SJSA1 (cell line): ENCODE measurements at places on chromosomes 16 and 17. TPM values are rescaled to one million over a fixed set of nuclear protein-coding genes. Genes with fewer than 3 reads are reported as not detected.

Gene GUCY2D
- not detected in 2 replicates for total RNA-seq

Gene MYL11
- not detected in 2 replicates for total RNA-seq

Gene MON1B
- 5.2 and 16.8 TPM in 2 replicates for total RNA-seq

- DNase-seq: no peak
These were observed 103.5 kb upstream of the KIF2B start for GRCh38 chr17:53719229-53719628.

DNA sequence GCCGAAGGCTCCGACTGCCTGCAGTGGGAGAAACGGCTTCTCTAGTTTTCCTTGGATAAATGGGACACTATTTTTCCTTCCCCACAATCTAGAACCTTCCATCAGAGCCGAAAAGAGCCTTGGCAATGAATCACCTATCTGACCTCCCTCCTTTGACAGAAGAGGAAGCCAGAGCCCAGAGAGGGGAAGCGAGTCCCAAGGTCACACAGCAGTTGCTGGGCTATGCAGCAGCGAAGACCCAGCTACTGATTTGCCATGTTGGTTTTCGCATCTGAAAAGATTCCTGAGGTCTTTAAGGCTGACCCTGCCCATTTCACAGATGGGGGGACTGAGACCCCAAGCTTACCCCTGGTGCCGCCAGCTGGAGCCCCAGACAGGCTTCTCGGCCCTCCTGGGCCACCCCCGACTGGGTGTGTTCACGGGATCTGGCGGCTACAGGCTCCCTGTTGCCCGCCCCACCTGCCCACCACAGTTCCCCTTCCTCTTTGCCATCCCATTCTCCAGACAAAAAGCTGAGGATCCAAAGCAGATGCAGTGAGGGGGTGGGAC is 45.9 kb downstream of the RAI1 start:
- DNase-seq: no peak

DNA sequence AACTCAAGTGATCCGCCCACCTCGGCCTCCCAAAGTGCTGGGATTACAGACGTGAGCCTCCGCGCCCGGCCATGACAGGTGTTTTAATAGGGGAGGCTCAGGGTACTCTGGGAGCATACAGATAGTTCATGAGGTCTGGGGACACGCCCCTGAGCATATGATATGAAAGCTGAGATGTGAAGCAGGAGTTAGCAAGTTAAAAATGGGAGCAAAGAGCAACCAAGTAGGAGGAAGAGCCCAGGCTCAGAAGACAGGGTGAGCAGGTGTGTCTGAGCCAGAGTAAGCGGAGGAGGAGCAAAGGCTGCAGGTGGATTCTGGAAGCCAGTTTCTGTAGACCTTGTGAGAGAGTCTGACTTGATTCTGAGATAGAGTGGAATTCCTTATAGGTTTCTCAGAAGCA is 103.6 kb downstream of the DNAH9 start:
- DNase-seq: no peak

DNA sequence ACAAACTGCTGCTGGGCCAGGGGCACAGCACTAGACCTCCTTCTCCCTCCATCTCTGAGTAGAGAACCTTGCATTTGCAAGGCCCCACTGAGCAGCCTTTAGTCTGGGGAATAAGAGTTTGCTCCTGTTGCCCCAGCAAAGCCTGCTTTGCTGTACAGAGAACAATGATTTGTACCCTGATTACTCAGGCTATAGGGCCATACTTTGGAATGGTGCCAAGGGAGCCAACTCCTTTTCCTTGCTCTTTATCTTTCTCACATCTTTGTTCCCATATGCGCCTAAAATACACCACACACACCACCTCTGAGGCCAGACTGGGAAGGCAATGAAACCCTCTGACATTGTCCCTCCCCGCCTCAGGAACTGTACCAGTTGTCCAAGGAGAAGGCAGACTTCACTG is 21.2 kb downstream of the LIG3 start:
- DNase-seq: no peak

DNA sequence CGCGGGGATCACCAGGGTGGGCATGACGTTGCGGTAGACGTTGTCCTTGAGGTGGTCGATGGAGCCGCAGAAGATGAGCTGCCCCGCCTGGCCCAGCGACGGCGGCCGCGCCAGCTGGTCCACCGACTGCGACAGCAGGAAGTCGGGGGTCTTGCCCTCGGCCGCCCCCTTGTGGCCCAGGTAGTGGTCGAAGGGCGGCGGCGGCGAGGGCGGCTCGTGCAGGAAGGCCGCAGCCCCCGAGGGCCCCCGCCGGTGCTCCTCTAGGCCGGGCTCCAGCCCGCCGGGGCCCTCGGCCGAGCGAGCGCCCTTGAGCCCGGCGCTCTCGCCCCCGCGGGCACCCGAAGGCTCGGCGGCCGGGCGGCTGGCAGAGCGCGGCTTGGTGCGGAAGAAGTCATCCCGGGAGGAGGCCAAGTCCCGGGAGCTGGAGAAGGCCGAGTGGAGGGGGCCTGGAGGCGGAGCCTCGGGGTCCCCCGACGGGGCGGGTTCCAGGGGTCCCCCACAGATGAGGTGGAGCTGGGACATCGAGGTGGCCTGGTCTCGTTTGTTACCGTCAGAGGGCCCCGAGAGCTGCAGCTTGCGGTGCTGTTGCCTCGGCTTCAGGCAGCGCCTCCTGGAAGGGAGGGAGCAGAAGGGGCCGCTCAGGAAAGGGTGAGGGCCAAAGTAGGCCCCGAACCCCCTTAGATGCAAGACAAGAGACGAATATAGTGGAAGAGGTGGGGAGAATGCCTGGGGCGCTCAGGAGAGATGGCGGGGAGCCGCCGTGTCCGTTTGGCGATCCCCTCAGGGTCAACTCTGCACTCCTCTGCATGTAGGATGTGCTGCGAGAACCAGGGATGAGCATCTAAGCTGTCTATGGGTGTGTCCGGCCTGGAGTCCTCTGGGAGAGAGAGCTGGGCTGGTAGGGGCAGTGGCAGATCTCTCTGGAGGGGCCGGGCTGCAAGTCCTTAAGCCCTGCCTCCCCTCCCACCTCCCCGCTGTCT is 8.8 kb downstream of the FAM171A2 start:
- no peak for DNase-seq

- no peak for DNase-seq
These were observed 194.0 kb downstream of the SALL1 start for GRCh38 chr16:50957056-50957455.

GRCh38 chr17:14303343-14304221 is 2.7 kb downstream of the HS3ST3B1 start:
- no peak for DNase-seq

DNA sequence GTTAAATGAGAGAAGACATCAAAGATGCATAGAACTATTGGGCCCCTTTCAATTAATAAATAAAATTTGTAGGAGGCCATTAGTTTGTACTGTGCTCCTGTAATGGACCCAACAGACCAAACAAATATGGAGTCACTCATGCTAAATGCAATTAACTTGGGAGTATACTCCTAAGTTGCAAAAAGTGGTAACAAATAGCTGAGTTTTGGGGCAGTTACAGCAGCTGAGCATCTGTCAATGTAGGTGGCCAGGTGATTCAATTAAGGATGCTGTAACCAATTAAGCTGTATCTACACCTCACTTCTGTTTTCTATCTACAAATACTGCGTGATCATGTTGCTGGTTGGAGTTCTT is 34.9 kb downstream of the WNT9B start:
- DNase-seq: no peak
